ENCODE measurements at places on chromosomes 1 and 21. TPM values are rescaled to one million over a fixed set of nuclear protein-coding genes. Genes with fewer than 3 reads are reported as not detected.

SYTL1 gene
- total RNA-seq: 11.3 TPM

SMIM1 gene
- total RNA-seq: not detected

ZNF687 gene
- total RNA-seq: 14.4 TPM

MYBPH gene
- total RNA-seq: not detected

KCNK2 gene
- 3.8 TPM for total RNA-seq

GRCh38 chr1:29249170-29249691 lies 12.9 kb downstream of the PTPRU start:
- no peak for DNase-seq

DNA sequence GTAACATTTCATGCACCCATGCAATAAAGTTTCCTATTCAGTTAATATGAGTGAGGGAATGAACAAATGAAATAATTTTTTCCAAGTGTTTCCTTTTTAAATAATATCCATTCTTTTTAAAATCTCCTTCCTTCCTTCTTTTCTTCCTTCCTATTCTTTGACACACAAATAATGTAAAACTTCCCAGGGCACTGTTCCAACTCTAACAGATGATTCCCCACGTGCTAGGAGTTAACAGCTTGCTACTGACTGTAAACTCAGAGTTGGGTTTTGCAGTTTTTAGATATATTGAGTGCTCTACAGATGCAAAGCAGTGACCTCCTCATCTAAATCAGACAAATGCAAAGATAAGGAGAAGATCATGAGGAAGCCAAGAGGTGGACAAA lies 54.0 kb upstream of the POU2F1 start:
- DNase-seq: no peak

GRCh38 chr1:158830904-158831507 lies at the start of gene MNDA:
TSS of gene MNDA (plus strand) at chr1:158831351. CDS start at chr1:158842154, 10,803 bp downstream.
- DNase-seq: no peak

DNA sequence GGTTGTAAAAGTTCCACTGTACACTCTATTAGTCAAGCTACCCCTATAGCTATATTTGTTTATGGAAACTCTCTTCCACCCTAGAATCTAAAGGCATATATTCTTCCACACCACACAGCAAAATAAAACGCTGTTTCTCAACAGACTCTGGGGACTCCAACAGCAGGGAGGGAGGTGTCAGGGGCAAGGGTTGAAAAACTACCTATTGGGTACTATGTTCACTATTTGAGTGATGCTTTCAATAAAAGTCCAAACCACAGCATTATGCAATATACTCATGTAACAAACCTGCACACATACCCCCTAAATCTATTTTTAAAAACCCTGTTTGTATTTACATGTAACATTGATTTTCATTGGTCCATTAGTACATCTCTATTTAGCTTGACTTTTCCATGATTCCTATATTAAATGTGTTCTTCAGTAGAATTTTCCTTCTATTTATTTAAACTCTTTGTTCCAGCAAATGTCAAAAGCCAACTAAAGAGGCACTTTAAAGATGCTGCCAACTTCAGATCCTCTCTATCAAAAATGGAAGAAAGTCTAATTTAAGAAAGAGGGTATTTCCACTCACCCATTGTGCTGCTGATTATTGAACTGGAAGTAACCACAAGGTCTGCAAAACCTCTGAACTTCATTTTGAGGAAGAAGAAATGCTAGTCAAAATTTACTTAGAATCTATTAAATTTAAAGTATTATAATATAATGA lies 26.2 kb downstream of the RGS7 start:
- no peak for DNase-seq

DNA sequence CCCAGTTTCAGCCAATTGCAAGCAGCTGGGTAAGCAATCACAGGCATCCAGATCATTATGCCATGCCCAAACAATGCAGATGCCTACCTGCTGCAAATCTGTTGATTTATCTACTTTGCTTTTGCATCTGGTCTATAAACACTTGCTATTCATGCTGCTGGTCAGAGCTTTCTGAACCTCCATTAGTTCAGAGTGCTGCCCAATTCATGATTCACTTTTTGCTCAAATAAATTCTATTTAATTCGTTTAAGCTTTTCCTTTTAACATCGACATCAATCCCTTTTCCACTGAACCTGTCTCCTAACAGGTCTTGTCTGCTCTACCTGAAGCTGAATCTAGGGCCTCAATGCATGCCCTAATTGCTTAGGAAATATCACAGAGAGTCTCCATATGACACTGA lies 99.4 kb upstream of the C1orf87 start:
- DNase-seq: no peak

GRCh38 chr1:159171254-159171687 lies at the start of gene CADM3:
TSS of gene CADM3 (plus strand) at chr1:159171615. CDS start at chr1:159171766, 151 bp downstream.
- no peak for DNase-seq

- no peak for DNase-seq
Measured at GRCh38 chr1:224333309-224333926, 3.4 kb upstream of the NVL start.

GRCh38 chr1:195981448-195982139 lies 626.6 kb downstream of the KCNT2 start:
- no peak for DNase-seq
